ENCODE measurements at places on chromosomes 16 and 17.
A peak's percentile ranks its signal among the peaks of the same experiment; 100 is the strongest.

DNA sequence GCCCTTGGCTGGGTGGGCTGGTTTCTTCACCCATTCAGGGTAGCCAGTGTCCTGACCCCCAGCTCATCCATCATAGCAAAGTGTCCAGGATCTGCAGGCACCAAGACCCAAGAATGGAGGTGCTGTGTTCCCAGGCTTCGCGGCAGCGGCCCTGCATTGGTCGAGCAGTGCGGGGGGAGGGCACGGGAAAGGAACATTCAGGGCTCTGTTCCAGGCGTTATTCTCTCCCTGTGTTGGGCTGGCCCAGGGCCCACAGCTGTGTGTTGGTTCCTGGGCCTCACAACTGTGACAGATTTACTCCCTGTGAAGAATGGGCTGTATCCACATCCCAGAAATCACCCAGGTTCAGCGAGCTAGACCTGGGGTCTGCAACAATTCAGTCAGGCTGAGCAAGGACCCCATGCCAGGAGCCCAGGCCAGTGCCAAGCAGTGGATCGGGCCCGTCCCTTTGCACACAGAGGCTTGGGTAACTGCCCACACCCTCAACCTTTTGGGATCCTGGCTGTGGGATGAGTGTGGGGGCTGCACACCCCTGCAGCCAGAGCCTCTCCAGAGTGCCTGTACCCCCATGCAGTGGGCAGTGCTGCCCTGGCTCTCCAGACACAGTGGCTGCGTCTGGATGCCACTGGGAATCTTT is 10.0 kb downstream of the GPT2 start:
- DNase-seq: no peak

GRCh38 chr17:74009056-74009625 is 194.3 kb upstream of the RPL38 start:
- no peak for DNase-seq

GRCh38 chr17:77361986-77362620 is 221.3 kb downstream of the SEC14L1 start:
- no peak for DNase-seq

GRCh38 chr17:83196024-83196365 is 116.6 kb downstream of the METRNL start:
- DNase-seq: no peak

DNA sequence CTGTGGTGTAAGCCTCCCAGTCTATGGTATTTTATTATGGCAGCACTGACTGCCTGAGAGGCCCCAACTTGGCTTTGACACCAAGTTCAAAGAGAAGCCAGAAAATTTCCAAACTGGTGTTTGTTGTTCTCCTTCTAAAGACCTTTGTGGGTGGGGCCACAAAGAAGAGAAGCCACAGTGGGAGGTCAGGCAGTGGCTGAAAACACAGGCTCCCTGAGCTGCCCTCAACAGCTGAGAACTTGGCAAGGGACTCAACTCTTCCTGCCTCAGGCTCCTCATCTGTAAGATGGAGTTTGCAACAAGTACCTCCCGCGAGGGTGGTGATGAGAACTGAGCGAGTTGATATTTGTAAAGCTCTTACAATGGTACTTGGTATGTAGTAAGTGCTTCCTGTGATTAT is 18.2 kb downstream of the CES5A start:
- no peak for DNase-seq

DNA sequence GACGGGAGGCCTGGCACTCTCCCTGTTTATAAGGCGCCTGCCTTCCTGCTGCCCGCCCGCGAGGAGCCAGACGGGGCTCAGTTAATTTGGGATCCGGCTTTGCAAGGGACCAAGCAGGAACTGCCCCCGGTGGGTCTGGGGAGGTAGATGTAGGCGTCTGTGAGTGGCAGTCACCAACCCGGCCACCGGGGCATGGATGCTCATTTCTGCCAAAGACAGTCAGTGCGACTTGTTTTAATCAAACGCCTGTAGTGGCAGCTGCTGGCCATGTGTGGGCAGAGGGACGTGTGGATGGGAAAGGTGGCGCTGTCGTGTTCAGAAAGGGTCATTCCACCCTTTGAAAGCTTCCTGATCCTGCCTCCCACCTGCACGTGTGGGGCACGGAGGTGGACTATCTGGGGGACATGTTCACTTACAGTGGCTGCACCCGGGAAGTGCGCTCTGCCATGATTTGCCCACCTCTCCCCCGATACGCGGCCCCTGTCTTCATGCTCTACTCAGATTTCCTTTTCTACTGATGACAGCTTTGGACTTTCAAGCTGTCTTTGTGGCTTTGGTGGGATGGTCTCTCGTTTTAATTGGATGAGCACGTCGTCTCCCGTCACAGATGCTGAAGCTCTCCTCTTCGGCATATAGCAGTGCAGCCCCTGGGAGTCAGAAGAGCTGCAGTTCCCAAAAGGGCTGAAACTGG is 60.3 kb upstream of the CIBAR2 start:
- DNase-seq: no peak

GRCh38 chr17:31437720-31438400 is 46.4 kb downstream of the RAB11FIP4 start:
- no peak for DNase-seq

DNA sequence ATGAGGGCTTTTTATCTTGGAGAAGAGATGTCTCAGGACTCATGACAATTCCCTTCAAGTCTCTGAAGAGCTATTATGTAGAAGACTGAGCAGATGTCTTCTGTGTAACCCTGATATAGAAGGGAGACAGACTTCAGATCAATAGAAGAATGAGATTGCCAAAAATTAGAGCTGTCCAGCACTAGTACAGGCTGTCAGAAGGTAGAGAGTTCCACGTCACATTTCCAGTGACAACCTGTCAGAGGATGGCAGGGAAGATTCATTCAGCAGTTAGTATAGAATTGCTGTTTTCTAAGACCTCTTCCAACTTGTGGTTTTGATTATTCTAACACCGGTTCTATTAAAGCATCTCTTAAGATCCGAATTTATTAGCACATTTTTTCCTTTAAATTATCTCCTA is 520.6 kb downstream of the RBFOX1 start:
- no peak for DNase-seq

DNA sequence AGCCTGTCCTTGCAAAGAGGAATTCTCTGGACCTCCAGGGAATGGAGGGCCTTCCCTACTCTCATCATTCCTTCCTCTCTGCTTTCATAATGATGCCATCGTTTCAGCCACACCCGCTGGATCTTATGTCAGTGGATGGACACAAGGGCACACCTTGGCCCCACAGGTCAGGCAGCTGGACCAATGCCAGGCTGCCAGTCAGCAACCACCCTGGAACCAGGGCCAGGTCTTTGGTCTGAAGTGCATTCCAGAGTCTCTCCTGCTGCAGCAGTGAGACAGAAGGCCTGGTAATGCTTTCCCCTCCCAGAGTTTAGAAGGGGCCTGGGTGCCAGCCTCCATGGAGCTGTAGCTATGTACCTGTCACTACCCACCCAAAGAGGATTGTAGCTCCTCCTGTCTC is 7.4 kb downstream of the C1QL1 start:
- DNase-seq: peak; percentile 28

DNA sequence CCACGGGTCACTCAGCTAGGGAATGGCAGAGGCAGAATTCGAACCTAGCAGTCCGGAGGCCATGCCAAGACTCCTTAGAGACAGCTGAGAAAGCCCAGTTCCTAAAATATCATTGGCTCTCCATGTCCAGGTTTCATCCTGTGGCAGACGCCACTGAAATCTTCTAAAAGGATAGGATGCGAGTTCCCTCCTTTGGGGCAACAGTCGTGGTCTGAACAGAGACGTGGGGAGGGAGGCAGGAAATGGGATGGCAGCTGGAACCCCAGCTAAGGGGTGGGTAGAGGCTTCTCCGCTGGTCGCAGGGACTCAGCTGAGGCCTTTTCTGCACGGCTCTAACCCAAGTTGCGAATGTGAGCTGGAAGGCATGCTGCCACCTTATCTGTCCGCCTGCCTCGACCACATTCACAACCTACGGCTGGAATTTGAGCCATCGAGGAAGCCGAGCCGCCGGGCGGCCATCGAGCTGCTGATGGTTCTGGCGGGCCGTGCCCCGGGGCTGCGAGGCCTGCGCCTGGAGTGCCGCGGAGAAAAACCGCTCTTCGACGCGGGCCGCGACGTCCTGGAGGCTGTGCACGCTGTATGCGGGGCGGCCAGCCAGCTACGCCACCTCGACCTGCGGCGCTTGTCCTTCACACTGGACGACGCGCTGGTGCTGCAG is 1.9 kb upstream of the HSF4 start:
- no peak for DNase-seq

GRCh38 chr17:29291163-29291752 is 2.7 kb downstream of the NUFIP2 start:
- DNase-seq: peak; percentile 57

- DNase-seq: no peak
Measured at GRCh38 chr16:4525634-4526277, 12.8 kb downstream of the CDIP1 start.

DNA sequence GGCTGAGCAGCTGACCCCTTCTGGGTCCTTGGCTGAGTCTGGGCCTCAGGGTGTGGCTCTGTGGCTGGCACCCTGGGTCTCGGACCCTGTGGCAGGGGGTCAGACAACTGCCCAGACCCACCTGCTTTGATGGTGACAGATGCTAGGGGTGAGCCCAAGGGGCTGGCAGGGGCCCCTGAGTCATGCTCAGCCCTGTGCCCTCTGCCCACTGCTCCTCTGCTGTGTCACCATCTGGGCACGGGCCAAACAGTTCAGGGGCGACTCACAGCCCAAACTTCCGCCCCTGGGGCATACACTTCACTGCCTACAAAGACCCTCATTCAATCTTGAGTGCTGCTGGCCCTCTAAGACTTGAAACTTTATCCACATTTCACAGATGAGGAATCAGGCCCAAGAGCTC is 5.7 kb downstream of the ADGRG1 start:
- peak; percentile 29 for DNase-seq

DNA sequence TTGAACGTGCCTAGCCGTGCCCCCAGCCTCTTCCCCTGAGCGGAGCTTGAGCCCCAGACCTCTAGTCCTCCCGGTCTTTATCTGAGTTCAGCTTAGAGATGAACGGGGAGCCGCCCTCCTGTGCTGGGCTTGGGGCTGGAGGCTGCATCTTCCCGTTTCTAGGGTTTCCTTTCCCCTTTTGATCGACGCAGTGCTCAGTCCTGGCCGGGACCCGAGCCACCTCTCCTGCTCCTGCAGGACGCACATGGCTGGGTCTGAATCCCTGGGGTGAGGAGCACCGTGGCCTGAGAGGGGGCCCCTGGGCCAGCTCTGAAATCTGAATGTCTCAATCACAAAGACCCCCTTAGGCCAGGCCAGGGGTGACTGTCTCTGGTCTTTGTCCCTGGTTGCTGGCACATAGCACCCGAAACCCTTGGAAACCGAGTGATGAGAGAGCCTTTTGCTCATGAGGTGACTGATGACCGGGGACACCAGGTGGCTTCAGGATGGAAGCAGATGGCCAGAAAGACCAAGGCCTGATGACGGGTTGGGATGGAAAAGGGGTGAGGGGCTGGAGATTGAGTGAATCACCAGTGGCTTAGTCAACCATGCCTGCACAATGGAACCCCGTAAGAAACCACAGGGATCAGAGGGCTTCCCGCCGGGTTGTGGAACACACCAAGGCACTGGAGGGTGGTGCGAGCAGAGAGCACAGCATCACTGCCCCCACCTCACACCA is 724 bp downstream of the GAA start:
- DNase-seq: no peak

- DNase-seq: peak; percentile 54
Measured at GRCh38 chr16:73878611-73879010, 418.0 kb upstream of the PSMD7 start.

- DNase-seq: no peak
Measured at GRCh38 chr17:34725008-34725407, 145.6 kb downstream of the TMEM132E start.
